ENCODE measurements at places on chromosomes 7 and 10.

- no peak for DNase-seq
Observed at GRCh38 chr7:30933124-30933974, 21.7 kb downstream of the AQP1 start.

DNA sequence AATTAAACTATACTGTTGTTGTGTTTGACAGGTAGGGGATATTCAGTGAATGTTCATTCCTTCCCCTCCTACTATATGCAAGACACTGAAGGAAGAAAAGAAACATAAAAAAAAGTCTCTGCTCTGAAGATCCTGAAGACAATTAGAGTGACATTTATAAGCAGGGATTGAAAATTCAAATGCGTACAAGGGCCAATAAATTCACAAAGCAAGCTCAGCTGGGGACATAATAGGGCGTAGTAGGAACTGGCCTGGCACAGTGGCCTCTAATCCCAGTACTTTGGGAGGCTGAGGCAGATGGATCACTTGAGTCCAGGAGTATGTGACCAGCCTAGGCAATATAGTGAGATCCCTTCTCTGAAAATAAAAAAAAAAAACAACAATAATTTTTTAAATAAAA is 104.9 kb upstream of the KMT2E start:
- DNase-seq = no peak

DNA sequence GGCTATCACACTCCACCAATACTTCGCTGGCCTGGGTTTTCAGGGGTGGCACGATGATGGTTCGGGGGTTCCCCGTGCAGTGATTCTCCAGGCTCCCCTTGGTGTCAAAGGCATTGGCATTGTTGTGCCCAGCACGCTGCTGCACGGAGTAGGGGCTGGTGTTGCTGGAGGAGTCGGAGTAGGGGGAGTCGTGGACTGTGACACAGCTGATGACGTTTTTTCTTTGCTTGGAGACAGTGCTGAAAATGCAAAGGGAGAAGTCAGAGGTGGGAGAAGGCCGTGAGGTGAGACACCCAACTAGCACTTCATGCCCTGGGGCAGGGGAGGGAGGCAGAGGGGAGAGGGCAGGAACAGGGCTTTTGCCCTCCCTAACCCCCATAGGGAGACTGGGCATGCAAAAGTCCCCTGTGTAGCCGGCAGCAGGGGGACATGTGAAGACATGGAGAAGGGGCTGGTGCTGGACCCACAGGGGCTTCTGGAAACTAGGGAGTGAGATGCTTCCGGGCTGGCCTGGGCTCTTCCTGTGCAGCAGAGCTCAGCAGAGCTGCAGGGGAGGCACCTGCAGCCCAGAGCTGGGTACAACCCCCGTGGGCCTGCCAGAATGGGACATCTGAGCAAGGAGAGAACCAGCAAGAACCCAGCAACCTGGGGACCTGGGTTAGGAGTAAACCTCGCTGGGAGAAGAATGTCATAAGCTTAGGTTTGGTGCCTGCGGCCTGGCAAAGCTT is 60.5 kb downstream of the CLEC2L start:
- no peak for DNase-seq

DNA sequence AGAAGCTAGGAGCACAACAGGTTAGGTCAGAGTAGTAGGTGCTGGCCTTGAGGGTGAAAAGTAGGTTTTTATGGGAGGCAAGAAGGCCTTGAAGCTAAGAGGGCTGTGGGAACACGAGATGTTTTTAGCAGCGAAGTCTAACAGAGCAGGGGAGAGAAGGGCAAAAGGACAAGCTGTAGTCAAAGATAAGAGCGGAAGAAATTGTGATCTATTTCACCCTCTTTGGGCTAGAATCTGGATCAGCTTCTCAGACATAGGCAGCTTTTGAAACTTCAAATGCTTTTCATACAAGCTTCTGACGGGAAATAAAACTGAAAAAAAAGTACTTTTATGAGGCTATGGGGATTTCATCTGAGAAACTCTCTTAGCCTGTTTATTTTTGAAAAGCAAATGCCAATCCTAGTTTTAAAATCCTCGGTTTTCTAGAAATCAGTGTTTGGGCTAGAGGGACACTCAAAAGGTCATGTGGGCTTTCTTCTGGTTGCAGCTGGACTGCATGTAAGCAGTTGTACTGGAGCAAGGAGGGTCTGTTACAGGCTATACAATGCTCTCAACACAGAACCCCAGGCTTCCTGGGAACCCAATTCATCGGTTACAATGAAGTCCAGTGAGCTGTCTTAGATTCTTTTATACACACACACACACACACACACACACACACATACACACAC is 83.6 kb downstream of the RNF216 start:
- no peak for DNase-seq

- DNase-seq = no peak
Observed at GRCh38 chr7:84538268-84538667, 343.7 kb upstream of the SEMA3A start.

- no peak for DNase-seq
Observed at GRCh38 chr10:31687663-31688482, 240.8 kb downstream of the ARHGAP12 start.

GRCh38 chr10:71527135-71527534 is 130.4 kb downstream of the CDH23 start:
- no peak for DNase-seq

DNA sequence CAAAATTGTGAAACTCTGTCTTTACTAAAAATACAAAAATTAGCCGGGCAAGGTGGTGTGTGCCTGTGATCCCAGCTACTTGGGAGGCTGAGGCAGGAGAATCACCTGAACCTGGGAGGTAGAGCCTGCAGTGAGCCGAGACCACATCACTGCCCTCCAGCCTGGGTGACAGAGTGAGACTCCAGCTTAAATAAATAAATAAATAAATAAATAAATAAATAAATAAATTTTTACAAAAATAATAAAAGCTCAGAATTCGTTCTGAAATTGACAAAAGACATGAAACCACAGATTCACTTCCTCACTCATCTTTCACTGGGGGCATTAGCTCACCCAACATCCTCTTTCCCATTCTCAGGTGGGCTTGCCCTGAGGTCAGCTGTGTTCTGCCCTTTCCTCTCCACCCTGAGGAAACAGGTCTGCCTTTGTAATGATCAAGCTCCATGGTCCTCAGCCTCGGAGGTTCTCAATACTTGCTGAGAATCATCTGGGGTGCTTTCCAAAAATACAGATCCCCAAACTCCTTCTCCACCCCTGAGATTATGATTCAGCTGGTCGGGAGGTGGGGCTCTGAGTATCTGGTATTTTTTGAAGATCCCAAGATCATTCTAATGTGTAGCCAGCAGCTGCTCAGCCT is 29.2 kb upstream of the APBB1IP start:
- no peak for DNase-seq

GRCh38 chr10:79405221-79405994 is 40.0 kb downstream of the ZCCHC24 start:
- no peak for DNase-seq

- no peak for DNase-seq
Observed at GRCh38 chr10:43124574-43125273, 13.5 kb upstream of the CSGALNACT2 start.

DNA sequence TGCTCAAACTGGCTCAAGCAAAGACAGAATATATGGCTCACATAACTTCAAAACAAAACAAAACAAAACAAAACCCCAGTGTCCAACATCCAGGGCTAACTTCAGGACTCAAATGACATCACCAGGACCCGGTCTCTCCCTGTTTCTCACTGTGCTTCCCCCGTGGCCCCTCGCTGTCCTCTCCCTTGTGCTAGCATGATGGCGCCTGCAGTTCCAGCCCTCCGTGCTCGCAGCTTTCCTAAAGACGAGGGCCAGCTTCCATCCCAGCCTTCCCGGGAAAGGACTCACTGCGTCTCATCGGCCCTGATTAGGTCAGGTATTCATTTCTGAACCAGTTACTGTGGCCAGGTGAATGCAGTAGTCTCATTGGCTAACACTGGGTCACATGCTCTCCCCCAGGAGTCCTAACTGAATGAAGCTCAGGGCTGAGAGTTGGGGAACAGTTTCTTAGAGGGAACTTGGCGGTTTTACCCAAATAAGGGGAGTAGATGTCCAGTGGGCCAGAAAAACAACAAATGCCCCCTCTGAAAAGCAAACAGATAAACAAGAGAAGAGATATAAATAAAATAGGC is 33.0 kb upstream of the CTBP2 start:
- DNase-seq = no peak

- DNase-seq = no peak
Observed at GRCh38 chr10:56012101-56012500, 349.0 kb downstream of the ZWINT start.

DNA sequence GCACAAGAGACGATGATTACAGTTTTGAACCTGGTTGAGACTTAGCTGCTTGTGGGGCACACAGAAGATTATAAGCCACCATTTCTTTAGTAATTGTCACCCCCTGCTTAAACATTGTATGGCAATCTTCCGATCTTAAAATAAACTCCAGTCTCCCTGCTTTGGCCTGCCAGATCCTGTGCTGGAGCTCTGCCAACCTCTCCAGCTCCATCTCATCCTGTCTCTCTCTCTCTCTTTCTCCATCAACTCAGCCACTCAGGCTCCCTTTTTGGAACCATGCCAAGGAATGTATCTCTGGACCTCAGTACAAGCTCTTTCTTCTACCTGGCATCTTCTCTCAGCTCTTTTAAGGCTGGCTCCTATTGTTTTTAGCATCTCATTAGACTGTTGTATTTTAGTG is 1053.2 kb downstream of the REEP3 start:
- DNase-seq = no peak

- no peak for DNase-seq
Observed at GRCh38 chr7:64965594-64965993, 25.2 kb downstream of the ZNF117 start.

- DNase-seq = no peak
Observed at GRCh38 chr7:135189961-135190360, 19.5 kb upstream of the CYREN start.

DNA sequence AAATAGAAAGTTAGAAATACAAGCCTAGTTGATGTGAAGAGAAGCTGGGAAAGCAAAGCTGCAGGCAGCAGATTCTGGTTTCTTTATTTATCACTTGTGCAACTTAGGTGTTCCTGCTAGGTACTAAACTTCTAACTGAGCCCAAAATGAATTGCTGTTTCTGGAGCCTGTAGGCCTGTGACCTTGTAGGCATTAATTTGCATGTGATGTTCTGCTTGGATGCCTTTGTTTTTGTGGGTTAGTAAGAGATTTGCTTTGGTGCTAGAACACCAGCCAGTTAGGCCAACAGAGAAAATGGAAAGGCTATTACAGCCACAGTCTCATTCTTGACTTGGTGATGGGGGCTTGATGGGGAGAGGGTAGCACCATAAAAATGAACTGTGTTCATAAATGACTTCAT is 370.7 kb downstream of the PPP1R3A start:
- no peak for DNase-seq

- DNase-seq = no peak
Observed at GRCh38 chr10:60573336-60573735, 183.7 kb upstream of the ANK3 start.

DNA sequence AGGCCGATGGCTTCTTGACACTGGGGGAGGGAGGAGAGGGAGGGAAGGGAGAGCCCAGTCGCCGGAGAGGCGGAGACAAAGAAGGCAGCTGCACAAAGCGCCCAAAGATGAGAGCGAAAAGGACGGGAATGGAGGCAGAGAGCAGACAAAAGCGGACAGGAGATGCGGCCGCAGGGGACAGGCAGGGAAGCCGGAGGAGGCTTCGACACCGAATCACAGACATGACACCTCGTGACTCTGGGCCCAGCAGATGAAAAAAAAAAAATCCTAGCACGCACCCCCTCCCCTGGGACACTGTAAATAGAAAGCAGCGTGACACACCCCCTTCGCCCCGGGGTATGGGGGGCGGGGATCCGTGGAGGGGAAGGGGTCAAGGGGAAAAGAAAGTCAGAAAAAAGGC is 976 bp downstream of the NAT16 start:
- DNase-seq = no peak

GRCh38 chr7:103691291-103691690 is 245.3 kb upstream of the SLC26A5 start:
- no peak for DNase-seq

GRCh38 chr7:101543846-101544245 is 85.2 kb downstream of the MYL10 start:
- no peak for DNase-seq

GRCh38 chr10:101007099-101007711 is 7.6 kb downstream of the LZTS2 start:
- no peak for DNase-seq

DNA sequence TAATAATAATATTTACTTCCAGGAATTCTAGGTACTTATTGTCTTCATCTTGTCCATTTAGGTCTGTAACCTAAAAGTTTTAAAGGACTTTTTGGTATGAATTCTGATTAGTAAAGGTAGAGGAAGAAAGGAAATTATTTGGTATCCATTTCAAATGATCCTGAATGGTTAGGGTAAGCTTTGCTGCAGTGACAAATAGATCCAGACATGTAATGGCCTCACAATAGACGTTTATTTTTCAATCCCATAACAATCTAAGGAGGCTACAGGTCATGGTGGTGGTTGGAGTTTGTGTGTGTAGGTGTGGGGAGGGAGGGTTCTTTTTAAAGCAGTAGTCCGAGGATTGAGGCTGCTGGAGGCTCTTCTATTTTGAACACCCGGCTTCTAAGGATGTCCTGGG is 5.3 kb downstream of the FBH1 start:
- no peak for DNase-seq

DNA sequence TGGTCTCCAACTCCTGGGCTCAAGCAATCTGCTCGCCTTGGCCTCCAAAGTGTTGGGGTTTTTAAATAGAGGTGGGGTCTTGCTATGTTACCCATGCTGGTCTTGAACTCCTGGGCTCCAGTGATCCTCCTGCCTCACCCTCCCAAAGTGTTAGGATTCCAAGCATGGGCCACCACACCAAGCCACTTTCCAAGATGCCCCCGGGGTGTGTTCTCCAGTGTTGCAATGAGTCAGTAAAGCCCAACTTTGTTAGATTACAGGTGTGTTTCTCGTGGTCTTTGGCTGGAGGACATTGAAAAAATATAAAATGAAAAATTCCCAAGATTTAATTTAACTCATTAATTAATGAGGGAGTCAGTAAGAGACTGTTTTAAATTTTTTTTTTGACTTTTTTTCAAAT is 29.2 kb downstream of the TACR2 start:
- DNase-seq = no peak

- no peak for DNase-seq
Observed at GRCh38 chr7:104775531-104775930, 238.5 kb upstream of the KMT2E start.

- DNase-seq = no peak
Observed at GRCh38 chr7:70306173-70306572, 707.9 kb downstream of the AUTS2 start.

DNA sequence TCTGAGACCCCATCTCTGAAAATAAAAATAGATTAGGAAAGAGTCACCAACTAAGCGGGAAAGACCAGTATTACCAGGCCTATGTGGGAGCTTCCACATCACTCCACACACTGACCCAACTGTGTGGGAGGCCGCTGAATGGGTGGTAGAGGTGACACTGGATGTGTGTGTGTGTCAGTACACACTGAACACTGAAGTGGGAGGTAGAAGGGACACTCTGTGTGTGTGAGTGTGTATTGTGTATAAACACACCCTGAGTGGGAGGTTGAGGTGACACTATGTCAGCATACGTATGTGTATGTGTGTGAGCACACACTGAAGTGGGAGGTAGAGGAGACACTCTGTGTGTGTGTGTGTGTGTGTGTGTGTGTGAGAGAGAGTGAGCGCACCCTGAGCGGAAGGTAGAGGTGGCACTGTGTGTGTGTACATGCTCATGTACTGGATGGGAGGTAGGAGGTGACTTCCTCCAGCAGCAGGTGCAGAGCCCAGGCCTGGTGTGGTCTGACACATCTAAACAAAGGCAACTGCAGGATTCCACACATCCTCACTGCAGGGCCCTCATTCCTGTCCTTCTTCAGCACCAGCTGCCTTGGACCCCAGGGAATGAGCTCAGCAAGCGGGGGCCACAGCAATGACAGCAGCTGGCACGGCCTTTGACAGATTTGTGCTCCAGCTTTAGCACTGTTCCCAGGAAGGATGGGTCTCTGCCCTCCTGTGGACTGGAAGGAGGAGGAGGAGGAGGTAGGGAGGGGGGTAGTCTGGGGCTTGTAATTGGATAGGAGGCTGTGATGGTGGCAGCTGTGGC is 26.5 kb upstream of the RBM20 start:
- DNase-seq = no peak
